Activated T-cell treated with anti-CD3 and anti-CD28 coated beads for 4 hours (primary cell): ENCODE measurements at places on chromosomes 7 and 10.

- DNase-seq, result no peak
Observed at GRCh38 chr7:133044722-133045473, 37.0 kb downstream of the CHCHD3 start.

DNA sequence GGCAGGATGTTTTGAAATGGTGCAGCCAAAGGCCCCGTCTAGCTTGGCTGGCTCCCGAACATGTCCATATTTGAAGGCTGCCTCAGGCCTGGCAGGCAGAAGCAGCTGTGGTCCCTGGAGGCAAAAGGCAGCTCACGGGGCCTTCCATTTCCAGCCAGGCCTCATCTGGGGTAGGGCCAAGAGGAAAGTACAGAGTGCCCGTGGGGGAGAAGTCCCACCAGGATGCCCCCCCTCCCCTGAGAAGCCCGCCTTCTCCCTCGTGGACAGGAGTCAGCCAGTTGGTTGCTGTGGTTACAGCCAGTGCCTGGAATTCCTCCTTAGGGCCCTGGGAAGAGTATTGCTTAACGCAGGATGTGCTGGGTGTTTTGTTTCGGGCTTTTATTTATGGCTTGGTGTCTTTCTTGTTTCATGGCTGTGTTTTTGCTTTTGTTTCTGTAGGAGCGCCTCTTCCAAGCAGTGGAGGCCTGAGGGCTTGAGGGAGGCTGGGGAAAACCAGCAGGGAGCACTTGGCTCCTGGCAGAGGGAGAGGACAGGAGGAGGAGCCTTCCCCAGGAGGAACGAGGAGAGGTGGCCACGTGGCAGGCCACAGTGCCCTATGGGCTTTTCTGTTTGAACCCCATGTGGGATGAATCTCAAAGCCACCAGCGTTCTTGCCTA, 45.4 kb downstream of the CHST3 start:
- no peak for DNase-seq

DNA sequence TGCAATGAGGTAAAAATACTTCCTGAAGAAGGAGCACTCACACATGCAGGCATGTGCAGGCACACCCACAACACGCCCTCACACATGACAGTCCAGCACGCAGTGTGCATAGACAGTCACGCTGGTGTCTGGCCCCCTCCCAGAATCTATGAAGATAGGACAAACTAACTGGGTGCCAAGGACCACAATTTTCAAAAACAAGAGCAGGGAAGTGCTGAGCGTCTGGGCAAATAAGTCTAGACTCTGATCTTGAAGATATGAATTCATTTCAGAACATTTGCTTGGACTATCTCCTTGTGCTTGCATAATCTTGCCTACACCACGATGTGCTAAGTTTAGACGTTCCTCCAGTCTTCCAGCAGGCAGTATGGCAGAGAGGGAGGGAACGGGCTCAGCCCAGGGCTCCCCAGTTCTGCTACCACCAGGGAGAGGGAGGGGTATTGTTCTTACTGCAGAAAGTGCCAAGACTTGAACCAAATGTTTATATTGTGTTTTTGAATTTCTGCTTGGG, 276.5 kb upstream of the KLF6 start:
- DNase-seq, result no peak

GRCh38 chr10:132524443-132525285, 12.9 kb upstream of the INPP5A start:
- DNase-seq, result no peak

DNA sequence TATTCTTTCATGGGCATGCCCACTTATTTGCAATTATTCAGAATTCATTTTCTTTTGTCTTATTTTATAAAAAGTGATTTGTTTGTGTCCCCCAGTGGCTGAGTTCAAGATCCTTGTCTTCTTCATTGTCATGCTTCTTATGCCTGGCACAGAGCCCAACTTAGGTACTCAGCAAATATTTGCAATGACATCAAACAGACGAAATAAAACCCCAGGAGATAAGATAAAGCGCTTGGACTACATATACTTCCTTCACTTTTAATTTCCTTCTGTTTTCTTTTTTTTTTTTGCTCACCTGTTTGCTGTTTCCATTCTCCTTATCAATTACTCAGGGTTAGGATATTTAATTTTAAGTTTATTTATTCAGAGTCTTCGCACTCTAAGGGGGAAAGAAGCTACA, 225.0 kb downstream of the SDHAF3 start:
- DNase-seq, result no peak

GRCh38 chr10:128122931-128123330, 3.3 kb downstream of the MKI67 start:
- DNase-seq, result no peak

GRCh38 chr10:50991456-50992355, 82.6 kb upstream of the PRKG1 start:
- no peak for DNase-seq

GRCh38 chr7:46834921-46835320, 747.0 kb downstream of the TNS3 start:
- DNase-seq, result no peak

DNA sequence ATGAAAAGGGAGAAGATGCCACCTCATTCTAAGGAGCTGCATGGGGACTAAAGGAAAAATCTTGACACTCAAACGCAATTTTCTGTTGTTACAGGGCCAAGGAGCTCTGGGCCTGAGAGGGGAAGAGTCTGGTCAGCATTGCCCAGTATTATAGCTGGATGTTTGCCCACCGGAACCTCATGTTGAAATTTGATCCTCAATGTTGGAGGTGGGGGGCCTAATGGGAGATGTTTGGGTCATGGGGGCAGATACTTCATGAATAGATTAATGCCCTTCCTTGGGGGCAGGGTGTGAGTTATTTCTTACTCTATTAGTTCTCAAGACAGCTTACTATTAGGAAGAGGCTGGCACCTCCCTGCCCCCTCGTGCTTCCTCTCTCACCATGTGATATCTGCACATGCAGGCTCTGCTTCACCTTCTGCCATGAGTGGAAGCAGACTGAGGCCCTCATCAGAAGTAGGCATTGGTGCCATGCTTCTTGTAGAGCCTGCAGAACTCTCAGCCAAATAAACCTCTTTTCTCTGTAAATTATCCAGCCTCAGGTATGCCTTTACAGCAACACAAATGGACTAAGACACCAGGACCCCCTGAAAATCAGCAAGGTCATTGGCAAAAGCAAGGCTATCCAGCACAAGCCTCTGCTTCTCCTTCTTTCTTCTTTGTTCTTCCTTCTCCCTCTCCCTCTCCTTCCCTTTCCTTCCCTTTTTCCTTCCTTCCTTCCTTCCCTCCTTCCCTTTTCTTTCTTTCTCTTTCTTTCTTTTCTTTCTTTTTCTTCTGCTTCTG, 15.1 kb downstream of the GCK start:
- DNase-seq, result no peak

GRCh38 chr7:128274884-128275603, 34.0 kb downstream of the LEP start:
- DNase-seq, result no peak

DNA sequence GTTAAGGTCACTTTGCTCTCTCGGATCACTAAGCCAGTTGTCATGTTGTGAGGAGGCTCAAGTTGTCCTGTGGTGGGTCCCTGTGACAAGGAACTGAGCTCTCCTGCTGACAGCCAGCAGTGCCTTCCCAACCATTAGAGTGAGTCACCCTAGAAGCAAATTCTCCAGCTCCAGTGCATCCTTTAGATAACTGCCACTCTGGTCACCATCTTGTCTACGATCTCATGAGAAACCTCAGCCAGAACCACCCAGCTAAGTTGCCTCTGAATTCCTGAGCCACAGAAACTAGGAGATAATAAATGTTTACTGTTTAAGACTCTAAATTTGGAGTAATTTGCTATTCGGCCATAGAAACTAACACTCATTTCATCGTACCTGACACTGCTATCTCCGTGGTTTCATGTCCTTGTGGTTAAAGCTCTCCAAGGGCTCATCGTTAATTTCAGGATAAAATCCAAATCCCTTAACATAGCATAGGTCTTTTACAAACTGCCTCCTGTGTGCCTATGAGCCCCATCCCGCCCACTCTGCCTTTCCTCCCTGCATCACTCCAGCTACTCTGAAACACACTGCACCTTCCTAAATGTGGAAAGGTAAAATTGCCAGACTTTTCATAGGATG, 56.5 kb upstream of the WIPF3 start:
- DNase-seq, result no peak

GRCh38 chr10:129968853-129969183, 4.7 kb upstream of the EBF3 start:
- DNase-seq, result no peak

GRCh38 chr7:1342090-1342640, 109.5 kb downstream of the UNCX start:
- no peak for DNase-seq

DNA sequence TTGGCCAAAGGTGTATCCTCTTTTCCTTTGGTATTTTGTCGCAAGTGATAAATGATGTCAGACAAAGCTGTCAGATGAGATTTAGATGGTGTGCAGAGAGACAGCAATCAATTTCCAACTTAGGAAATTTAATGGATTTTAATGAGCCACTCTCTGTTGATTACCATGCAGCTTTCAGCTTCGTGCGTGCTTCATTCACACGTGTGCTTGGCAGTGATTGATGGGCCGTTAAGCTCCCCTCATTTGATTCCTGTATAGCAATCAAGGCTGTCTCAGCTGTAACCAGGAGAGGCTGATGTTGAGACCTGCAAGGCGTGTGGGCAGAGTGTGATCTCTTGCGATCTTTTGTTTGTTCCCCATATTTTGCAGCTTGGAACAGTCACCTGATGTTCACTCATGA, 439.6 kb downstream of the CALN1 start:
- no peak for DNase-seq

GRCh38 chr7:50664461-50664922, 99.3 kb upstream of the DDC start:
- DNase-seq, result no peak

- DNase-seq, result no peak
Observed at GRCh38 chr7:16891874-16892643, 10.3 kb upstream of the AGR3 start.

- DNase-seq, result no peak
Observed at GRCh38 chr7:135283959-135284638, 50.5 kb downstream of the STRA8 start.
